Common myeloid progenitor, CD34-positive (primary cell): ENCODE measurements at places on chromosomes 7 and 10.

DNA sequence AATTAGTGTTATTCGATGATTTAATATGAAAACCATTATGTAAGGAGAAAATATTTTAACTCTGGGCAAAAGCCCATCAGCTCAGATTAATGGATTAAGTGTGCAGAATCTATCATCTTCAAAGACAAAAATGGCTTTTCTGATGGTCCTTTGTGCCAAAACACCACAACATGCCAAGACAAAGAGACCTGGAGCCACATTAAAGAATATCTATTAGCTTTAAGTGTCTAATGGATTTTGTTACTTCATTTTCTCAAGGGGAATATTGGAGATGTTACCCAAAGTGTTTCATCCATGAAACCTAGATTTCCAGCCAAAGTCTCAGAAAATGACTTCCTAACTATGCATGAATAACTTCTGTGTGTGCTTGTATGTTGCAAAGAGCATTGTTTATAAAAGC is 57.3 kb downstream of the MKX start:
- DNase-seq, result no peak

- DNase-seq, result peak; percentile 7
Observed at GRCh38 chr10:113576852-113577251, 24.0 kb downstream of the HABP2 start.

GRCh38 chr7:33248671-33249070 is 119.3 kb downstream of the BBS9 start:
- no peak for DNase-seq

DNA sequence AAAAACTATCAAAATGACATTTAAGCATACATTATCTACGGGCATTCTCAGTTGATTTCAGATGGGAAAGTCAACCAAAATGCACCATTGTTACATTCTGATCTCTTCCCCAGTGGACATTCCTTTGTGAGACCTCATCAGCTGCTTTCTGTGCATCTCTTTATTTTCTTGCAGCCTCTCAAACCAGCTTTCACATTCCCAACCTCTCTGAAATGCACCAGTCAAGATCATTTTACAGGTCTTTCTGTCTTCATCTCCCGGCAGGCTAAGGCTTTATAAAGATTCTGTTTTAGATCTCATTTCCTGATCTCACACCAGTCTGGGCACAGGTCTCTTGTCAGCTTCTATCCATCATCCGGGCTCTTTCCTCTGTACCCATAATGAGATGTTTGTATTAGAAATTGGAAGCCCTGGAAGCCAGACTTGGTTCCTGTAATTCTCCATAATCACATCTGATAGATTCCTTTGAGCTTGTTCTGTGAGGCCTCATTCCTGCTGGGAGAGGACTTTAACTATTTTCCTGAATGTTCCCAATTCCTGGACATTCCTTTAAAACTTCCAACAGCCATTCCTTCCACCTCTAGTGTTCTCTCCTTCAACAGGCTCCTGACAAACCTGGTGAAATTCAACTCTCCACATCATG is 44.3 kb upstream of the ARL4A start:
- DNase-seq, result no peak

DNA sequence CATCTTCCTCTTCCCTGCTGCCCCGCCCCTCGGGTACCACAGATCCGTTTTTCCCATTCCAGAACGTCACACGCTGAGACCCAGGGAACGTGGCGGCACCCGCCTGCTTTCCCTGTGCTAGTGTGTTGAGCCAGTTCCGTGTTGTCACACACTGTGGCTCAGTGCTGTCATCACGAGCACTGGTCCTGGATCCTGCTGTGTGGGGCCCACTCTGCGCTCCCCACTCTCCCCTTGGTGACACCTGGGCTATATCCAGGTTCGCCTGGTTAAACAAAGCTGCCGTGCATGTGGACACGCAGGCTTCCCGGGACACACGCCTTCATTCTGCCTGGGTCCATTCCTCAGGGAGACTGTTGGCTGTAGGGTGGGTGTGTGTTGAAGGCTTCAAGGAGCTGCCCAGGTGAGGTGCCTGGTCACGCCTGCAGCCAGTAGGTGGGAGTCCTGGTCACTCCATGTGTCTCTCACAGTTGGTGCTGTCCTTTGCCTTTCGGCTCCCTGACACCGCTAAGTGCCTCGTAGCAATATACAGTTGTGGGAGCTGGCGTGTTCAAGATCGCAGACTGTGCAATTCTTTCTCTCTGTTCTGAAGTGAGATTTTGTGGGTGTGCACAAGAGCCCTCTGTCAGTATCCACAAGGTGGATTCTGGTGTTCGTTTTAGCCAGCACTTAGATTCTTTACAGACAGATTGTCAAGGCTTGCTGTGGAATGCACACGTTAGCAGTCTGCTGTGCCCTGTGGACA is 88.6 kb downstream of the INPP5A start:
- no peak for DNase-seq

DNA sequence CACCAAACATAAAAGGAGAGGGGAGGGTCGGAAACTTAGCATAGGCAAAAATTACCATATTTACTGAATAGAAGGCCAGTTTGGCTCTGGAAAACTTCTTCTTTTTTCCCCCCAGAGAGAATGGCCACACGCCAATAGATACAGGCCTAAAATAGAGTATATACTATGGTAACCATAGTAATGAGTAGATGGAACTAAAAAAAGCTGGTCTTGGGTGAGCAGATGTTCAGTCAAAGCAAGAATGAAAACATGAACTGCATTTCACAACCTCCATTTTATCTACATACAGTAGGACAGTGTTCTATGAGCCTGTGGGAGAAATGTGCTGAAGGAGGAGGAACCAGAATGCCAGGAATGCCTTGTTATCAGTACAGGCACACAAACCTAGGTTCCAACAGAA is 141.7 kb upstream of the SEMA3A start:
- DNase-seq, result no peak

DNA sequence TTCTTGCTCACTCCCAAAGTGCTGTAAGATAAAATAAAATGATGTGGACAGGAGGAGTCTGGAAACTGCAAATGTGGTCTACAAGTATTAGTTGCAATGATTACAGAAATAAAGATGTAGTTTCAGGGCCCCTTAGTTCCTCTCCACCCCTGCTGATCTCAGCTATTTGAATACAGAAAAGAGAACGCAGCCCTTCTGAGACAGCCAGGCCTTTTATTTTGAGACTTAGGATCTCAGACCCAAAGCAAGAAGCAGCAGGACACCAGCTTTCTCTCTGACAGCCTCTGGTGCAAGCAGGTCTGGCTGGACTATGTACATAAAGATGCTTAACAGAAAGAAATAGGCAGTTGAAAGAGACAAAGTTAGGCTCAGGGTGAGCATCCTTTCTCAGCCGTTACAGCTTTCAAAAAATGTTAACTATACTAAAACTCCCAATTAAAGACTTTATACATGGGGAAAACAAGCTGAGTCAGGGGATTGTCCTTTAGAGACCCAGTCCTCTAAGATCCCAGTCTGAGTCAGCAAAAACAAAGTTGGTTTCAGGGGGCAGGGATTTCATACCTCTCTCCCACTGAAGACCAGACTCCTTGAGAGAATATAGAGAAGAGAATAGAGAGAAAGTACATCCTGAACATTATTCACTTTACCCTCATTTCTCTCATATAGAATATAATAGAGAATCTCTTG is 220.4 kb downstream of the TMEM178B start:
- no peak for DNase-seq

DNA sequence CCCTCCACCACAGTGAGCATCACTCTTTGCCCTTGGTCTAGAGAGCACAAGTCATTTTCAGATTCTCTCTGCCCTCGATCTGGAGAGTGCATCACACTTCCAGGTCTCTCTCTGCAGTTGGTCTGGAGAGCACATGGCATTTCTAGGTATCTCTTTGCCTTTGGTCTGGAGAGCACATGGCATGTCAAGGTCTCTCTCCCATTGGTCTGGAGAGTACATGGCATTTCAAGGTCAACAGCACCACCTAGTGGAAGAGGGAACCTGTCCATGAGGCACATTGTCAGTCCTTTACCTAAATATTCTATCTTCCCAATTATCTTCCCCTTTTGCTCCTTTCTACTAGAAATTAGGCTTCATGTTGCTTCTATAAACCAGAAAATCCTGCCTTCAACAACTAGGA is 1139.4 kb downstream of the XPNPEP1 start:
- peak; percentile 38 for DNase-seq

GRCh38 chr7:142957723-142958122 is 4.4 kb downstream of the KEL start:
- no peak for DNase-seq

DNA sequence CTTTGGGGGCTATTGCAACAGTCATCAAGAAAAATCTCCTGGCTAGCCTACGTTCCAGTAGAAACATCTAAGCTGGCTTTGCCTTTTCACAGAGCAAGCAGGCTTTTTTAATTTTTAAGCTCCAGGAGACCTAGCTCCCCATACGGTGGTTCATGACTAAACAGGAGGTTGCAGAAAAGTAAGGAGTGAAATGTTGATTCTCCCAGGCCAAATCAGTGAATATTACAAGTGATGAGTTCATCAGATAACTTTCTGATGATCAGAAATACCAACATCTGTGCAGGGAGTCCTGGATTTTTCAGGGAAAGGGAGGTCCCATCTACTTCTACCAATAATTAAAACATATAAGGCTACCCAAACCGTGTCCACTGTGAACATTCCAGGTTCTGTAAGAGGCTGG is 477.3 kb upstream of the CELF2 start:
- no peak for DNase-seq

GRCh38 chr7:100693312-100694097 is 545 bp downstream of the GIGYF1 start:
- DNase-seq, result no peak

GRCh38 chr10:50404021-50404773 is 152.9 kb upstream of the ASAH2 start:
- DNase-seq, result no peak

DNA sequence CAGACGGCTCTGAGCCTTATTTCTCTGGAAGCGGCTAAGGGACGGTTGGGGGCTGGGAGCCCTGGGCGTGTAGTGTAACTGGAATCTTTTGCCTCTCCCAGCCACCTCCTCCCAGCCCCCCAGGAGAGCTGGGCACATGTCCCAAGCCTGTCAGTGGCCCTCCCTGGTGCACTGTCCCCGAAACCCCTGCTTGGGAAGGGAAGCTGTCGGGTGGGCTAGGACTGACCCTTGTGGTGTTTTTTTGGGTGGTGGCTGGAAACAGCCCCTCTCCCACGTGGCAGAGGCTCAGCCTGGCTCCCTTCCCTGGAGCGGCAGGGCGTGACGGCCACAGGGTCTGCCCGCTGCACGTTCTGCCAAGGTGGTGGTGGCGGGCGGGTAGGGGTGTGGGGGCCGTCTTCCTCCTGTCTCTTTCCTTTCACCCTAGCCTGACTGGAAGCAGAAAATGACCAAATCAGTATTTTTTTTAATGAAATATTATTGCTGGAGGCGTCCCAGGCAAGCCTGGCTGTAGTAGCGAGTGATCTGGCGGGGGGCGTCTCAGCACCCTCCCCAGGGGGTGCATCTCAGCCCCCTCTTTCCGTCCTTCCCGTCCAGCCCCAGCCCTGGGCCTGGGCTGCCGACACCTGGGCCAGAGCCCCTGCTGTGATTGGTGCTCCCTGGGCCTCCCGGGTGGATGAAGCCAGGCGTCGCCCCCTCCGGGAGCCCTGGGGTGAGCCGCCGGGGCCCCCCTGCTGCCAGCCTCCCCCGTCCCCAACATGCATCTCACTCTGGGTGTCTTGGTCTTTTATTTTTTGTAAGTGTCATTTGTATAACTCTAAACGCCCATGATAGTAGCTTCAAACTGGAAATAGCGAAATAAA is 175.5 kb downstream of the RNF216 start:
- no peak for DNase-seq

GRCh38 chr7:139889186-139889871 is 60.3 kb downstream of the TBXAS1 start:
- DNase-seq, result no peak

DNA sequence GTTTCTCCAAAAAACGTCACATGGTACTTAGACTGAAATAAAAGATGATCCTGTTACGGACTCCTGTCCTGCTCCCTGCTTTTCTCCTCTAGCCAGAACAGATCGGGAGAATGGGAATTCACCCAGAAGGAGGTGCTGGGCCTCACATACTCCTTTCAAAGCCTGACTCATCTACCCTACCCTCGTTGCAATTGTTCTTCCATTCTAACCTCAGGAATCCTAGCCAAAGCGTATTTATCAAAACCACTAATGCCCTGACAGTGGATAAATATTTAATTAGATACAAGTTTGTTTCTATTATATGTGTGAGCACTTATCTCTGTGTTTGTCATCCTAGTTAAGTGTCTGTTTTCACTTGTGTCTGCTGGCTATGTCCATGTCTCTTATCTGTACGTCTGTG is 21.7 kb downstream of the ZCWPW1 start:
- no peak for DNase-seq

- no peak for DNase-seq
Observed at GRCh38 chr10:130729876-130730275, 581.6 kb downstream of the TCERG1L start.

DNA sequence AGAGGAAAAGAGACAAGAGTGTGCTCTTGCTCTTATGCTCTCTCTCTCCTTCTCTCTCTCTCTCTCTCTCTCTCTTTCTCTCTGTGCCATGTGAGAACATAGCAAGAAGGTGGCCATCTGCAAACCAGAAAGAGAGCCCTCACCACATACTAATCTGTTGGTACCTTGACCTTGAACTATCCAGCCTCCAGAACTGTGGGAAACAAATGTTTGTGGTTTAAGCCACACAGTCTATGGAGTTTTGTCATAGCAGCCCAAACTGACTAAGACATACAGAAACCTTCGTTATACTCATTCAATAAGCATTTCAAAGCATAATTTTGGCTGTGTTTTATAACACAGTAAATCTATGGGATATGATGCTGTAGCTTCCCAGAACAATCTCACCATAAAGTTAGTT is 56.4 kb upstream of the PLPP4 start:
- DNase-seq, result no peak

GRCh38 chr10:17712717-17713471 is 39.1 kb upstream of the TMEM236 start:
- DNase-seq, result no peak

DNA sequence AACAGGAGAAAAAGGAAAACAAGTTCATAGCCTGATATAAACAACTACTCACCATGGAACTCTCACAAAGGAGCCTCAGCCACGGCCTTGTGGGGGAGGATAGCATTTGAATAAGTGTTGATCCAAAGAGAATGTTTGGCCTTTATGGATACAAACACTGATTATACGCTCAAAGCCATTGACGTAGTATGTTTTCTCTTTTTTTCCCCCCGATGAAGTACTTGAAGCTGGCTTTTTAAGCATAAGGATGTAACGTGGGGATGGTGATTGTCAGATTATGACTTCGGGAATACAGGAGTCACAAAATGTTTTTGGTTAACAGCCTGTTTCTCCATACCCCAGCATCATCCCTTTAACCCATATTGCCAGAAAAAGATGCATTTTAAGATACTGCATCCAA is 39.8 kb downstream of the CELF2 start:
- no peak for DNase-seq

DNA sequence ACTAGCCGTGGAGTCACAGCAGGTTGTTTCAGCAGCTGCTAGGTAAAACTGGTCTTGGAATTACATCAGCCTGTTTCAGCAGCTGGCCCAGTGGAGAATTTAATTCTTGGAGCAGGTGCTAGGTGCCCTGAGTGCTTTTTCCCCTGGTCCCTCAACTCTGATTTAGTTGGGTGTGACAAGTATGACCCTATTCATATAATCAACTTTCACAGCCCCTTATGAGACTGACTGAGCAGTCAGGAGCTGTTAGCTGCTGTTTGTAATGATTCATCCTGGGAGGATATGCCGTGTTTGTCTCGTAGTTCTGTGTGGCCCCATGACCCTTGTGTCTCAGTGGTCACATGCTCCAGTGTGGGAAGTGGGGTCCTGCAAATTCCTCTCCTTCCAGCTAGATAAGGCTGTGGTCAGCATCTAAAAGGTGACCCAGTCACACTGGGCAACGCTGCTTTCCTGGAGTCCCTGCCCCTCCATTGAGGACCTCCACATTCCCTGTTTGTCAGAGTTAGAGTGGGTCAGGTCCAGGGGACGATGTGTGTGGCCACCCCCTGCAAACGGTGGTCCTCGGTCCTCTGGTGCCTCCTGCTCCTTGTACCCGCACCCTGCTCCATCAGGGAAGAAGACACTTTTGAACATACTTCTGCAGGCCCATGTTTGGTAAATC is 28.3 kb downstream of the TBATA start:
- DNase-seq, result no peak
